ENCODE measurements at places on chromosomes 5 and 9.
A peak's percentile ranks its signal among the peaks of the same experiment; 100 is the strongest.

GRCh38 chr9:14415947-14416346, 102.0 kb upstream of the NFIB start:
- DNase-seq = no peak

DNA sequence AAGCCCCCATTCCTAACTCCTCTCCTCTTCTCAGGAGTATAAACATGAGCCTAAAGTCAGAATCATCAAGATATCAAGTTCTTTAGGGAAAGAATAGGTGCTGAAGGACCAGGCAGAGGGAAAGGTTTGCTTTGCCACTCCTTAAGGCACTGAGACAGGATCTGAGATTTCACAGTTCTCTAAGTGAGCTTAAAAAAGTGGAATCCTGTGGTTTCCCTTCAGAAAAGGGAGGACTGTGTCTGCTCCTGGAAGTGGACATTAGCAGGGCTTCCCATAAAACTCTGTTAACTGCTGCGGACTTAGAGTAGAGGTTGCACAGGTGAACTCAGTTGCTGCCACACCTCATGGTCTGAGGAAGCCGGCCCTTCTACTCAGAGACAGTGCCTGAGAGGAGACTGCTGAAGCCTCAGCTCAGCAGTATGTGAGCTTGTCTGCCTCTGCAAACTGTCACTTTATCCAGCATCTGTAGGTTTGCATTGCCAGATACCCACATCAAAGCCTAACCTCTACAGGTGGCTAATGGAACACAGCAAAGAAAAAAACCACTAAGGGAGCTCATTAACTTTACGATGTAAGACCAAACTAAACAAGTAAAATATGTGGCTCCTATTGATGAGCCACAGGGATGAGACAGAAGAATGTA, 42.9 kb downstream of the RIC1 start:
- no peak for DNase-seq

DNA sequence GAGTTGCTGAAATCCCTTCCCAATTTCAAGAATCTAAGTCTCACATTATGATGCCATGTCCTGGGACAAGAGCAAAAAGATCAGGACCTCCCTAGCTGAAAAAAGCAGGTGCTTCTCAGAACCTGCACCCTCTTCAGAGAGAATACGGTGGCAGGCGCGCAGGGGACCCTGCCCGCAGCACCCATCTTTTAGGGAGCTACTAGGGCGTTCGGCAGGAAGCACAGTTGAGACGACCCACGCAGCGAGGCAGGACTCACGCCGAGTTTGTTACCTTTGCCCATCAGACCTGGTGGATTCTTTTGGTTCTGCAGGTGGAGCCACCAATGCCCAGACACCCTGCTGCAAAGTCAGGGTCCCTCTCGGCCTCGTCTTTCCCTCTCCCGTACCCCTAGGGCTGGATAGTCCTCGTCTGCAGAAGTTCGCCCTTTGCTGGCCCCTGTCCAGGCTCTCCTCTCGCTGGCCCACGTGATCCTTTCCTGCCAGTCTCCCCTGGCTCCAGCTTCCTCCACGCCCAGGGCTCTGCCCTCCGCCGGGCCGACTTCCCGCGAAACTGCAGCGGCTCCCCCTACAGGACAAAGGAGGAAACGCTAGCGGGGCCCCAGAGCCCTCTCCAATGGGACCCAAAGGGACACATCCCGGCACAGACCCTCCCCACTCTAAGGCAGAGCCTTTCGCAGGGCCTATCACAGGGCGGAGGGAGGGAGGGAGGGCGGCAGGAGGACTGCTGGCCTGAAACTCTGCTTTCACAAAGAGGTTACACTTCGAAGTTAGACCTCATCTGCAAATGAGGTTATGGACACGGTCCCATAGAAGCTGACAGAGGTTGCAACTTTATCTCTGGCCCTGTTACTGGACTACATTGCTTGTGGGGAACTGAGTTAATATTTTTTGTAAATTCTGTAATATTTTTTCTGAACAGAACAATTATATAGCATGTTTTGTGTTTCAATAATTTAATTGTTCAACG, 28.8 kb downstream of the TMEM174 start:
- peak; percentile 68 for DNase-seq

DNA sequence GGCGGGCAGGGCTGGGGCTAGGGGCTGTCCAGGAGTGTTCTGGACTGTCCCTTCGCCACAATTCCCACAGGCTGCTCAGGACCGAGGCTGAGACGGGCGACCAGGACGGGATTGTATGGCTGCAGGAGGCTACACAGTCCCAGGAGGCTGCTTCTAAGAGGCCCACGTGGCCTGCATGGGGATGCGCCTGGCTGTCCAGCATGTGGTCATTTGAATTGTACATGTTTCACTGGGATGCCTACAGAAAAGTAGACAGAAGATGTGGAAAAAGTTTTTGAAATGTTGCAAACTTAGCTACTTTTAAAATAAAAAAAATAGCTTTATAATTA, 32.6 kb upstream of the SPTLC1 start:
- no peak for DNase-seq

GRCh38 chr9:36288070-36288469, 29.8 kb upstream of the GNE start:
- DNase-seq = no peak

DNA sequence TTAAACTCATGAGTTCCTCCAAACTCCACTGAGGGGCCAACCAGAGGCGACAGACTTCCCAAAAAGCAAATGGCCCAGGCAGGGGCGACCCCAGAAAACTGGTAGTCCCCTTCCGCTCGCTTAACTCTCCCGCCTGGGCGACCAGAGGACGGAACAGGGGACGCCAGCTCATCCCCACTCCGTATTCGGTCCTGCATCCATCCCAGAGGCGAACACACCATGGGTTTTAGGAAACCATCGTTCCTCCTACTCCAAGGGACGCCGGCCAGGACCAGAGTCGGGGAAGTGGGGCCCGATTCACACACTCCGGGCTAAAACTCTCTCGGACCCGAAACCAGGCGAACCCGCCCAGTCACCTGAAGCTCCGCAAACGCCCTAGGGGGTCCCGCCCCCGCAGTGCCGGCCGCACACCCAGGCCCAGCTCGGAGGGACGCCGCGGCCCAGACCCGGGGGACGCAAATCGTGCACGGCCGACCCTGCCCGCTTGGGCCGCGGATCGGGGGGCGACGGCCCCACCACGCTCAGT, 478 bp downstream of the TEX10 start:
- peak; percentile 32 for DNase-seq

DNA sequence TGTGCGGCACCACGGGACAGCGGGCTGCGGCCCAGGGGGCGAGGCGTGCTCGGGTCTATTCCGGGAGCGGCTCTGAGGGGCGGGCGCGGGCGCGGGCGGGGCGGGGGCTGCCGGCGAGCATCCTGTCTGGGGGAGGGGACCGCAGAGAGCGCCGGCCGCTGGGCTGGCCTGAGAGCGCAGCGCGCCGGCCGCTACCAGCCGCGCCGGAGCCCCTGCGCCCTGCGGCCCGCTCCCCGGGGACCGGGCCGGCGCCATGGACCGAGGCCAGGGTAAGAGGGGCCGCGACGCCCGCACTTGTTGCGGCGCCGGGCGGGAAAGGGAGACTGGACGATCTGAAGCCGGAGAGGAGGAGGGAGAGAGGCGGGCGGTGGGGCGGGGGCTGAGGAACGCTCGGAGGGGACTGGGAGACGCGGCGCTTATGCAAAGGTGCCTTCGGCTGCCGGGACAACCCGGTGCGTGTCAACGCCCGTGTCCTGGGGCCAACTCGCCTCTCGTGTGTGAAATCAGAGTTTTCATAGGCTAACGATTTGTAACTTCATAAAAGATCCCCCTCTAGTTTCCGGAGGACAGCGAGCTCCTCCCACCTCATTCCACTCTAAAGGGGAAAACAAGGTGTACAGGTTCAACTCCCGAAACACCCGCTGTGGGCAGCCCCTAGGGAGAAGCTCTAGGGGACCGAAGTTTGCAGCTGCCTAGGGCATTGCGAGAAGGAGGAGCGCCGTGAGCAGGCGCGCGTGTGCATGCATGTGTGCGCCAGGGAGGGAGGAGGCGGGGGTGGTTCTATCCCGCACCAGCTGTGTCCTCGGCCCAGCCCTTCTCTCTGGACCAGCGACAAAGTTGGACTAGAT, at the start of gene AFAP1L1:
TSS of gene AFAP1L1 (plus strand) at position 144 of the 848 bp plus-strand sequence. CDS start at position 254, 110 bp downstream.
- DNase-seq = peak; percentile 21

- DNase-seq = no peak
These were observed 11.6 kb downstream of the NAIF1 start for GRCh38 chr9:128055344-128056040.

DNA sequence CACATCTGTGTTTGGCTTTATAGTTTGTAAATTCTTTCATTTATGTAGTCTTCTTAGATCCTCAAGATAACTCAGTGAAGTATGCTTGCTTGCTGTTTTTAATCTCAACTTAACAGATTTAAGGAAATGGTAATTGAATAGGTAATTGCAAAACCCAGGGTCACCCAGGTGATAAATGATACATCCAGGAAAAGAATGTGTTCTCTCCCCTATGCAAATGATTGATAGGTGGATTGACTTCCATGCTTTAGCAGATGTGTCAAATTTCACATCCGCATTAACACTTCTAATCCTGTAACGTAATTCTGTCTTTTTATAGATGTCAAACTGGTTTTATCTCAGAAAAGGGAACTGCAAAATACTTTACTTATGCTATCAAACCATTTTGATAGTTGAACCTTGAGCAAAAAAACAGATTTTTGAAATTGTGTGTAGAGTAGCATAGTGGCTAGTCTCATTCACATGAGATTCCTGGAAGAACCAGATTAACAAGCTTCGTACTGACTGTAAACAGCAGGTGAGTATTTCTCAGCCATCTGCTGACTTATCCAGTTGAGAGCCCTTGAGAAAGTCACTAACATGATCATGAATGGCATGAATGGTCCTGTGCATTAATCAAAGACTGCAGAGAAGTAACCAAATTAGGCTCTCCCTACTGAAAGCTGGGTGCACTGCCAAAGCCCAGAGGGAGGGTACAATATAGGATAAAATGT, 86.7 kb upstream of the PAM start:
- DNase-seq = no peak

- no peak for DNase-seq
These were observed 2.9 kb upstream of the RECK start for GRCh38 chr9:36033788-36034187.

- DNase-seq = no peak
These were observed 126.6 kb upstream of the DHFR start for GRCh38 chr5:80781356-80781755.

GRCh38 chr9:107983181-107983603, 493.6 kb upstream of the KLF4 start:
- DNase-seq = no peak

- DNase-seq = no peak
These were observed 4.1 kb upstream of the CNTLN start for GRCh38 chr9:17130725-17131124.

All from activated CD4-positive, alpha-beta memory T cell treated with anti-CD3 and anti-CD28 coated beads, Interleukin-2, amount 10 ng/mL, durations not matched to agents 7 days and 5 days (primary cell).